ENCODE measurements at places on chromosomes 4 and X. TPM values are rescaled to one million over a fixed set of nuclear protein-coding genes. Genes with fewer than 3 reads are reported as not detected.

The CCKAR gene
- not detected for total RNA-seq

The KLKB1 gene
- total RNA-seq = 0.08 TPM

The ASIC5 gene
- not detected for total RNA-seq

The TLR3 gene
- 5.8 TPM for total RNA-seq

The GPR50 gene
- total RNA-seq = not detected

The ZNF81 gene
- total RNA-seq = 7.8 TPM

The ATP1B4 gene
- total RNA-seq = not detected

The GUCY2F gene
- not detected for total RNA-seq

The HSFX4 gene
- not detected for total RNA-seq

The TGIF2LX gene
- total RNA-seq = not detected

The NAA11 gene
- not detected for total RNA-seq

The CUL4B gene
- 37.2 TPM for total RNA-seq

The SYN1 gene
- total RNA-seq = 0.16 TPM

The GPM6B gene
- total RNA-seq = 3.6 TPM

Data from esophagus mucosa (tissue), 1 donor.